Muscle of leg (tissue), 16 donors: ENCODE measurements at places on chromosomes 7 and 10. TPM values are rescaled to one million over a fixed set of nuclear protein-coding genes. Genes with fewer than 3 reads are reported as not detected.

- no peak for DNase-seq
- H3K4me3 ChIP-seq = no peak overlapping the region
- no peaks in the 10 kb centered on the region for H3K27me3 ChIP-seq
- no peaks in the 10 kb centered on the region for H3K36me3 ChIP-seq
- peaks cover 16% of the 10 kb centered on the region for H3K4me1 ChIP-seq
Measured at GRCh38 chr10:88895250-88895649, 15.2 kb downstream of the STAMBPL1 start.

- no peak overlapping the region for H3K27ac ChIP-seq
- no peak for DNase-seq
- no peak overlapping the region for H3K4me3 ChIP-seq
Measured at GRCh38 chr10:49426490-49427360, 30.8 kb upstream of the DRGX start.

DNA sequence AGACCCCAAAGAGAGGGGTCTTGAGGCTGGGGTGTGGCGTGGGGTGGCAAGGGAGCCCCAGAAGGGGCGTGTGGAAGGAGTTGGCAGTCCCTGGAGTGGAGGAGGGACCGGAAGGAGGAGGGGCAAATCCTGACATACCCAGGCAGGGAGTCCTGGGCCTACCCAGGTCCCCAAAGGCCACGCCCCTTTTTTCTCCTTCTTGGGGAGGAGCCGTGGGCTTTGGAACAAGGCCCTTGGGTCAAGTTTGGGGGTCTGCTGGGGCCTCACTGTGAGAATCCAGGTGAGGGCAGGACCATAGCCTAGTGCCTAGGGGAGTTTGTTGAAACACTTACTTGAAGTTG is 1.2 kb upstream of the SMARCD3 start:
- H3K27me3 ChIP-seq = peaks cover 9% of the 10 kb centered on the region
- peaks cover 76% of the 10 kb centered on the region for H3K4me1 ChIP-seq
- no peaks in the 10 kb centered on the region for H3K36me3 ChIP-seq
- H3K27ac ChIP-seq = peak overlapping the region; percentile 96
- peak overlapping the region; percentile 90 for H3K4me3 ChIP-seq
- DNase-seq = peak; percentile 84

Gene ZNF804B
- polyA plus RNA-seq = not detected
